ENCODE measurements at places on chromosomes 7 and 10.

- no peak for DNase-seq
These were observed 136.9 kb upstream of the CDK6 start for GRCh38 chr7:92973293-92973731.

DNA sequence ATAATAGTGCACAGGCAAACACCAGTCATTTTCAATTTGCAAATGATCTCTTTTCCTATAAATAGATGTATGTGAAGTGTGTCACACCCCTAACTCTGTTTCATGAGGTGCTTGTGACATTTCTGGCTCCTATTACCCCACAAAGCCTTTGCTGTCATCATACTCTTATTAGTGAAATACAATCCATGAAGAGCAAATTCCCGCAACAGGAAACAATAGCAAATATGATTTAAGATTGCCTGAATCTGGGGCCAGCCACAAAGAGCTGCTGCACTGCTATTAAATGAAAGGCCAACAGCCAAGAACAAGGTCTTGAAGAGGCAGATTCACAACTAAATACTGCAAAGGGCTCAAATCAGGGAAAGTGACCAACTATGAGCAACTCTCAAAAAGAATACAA lies 96.3 kb upstream of the CAV2 start:
- DNase-seq = peak; percentile 40

DNA sequence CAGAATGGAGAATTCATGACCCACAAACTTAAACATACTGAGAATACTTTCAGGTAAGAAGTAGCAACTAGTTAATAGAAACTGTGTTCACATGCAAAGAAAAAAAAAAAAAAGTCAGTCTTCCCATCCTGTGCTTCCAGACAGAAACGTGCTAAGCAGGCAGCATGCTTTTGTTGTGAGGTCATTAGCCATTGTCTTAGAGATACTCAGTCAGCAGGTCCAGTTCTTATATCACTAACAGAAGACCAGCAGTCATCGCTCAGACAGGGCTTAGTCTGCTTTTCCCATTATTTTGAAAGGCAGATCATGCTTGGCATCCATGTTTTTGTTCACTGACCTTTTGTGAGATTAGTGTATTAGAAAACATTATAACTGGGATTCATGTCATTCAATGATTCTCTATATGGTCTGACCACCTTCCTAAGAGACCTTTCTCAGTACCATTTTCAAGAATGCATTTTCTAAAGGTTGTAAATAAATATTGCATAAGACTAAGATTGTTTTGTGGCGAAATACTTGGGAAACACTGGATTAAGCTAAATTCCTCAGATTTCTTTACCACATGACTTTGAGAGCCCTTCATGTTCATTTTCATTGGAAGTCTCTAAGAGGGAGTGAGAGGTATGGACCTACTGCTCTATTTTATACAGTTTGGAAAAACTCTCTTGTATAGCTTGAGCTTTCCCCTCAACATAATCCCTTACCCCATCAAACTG lies 45.0 kb upstream of the AGBL3 start:
- DNase-seq = peak; percentile 95

GRCh38 chr7:89335490-89335889 lies 540.0 kb upstream of the TEX47 start:
- no peak for DNase-seq

GRCh38 chr7:25358926-25359325 lies 130.6 kb upstream of the NPVF start:
- DNase-seq = no peak

DNA sequence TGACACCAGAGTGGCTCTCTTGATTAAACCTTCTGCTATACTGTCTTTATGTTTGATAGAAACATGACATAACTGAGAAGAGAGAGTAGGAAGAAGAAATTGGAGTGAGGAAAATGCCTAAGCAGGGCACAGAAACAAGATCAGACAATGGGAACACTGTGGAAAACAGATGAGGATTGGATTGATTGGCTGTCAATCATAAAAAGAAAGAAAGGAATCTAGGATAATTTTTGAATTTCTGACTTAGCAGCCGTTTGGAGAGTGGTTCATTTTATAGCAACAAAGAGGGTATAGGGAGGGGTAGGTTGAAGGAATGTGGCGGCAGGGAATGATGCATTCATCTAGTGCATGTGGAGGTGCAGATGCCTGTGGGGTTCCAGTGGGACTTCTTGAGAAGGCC lies 7.8 kb downstream of the TEX47 start:
- DNase-seq = no peak

GRCh38 chr10:31288001-31288400 lies 31.0 kb upstream of the ZEB1 start:
- no peak for DNase-seq

GRCh38 chr7:50869108-50869725 lies 86.5 kb upstream of the GRB10 start:
- peak; percentile 90 for DNase-seq

- DNase-seq = peak; percentile 3
These were observed 9.8 kb downstream of the UCMA start for GRCh38 chr10:13224210-13224995.

GRCh38 chr10:86083664-86084175 lies 282.9 kb downstream of the GRID1 start:
- no peak for DNase-seq

- no peak for DNase-seq
These were observed 23.5 kb upstream of the PTN start for GRCh38 chr7:137366995-137367394.

GRCh38 chr10:124101351-124101750 lies 8.0 kb upstream of the CHST15 start:
- no peak for DNase-seq

- peak; percentile 23 for DNase-seq
These were observed 175.6 kb downstream of the SKIDA1 start for GRCh38 chr10:21349912-21350286.

- DNase-seq = no peak
These were observed 211.8 kb downstream of the SKAP2 start for GRCh38 chr7:26652401-26653100.

DNA sequence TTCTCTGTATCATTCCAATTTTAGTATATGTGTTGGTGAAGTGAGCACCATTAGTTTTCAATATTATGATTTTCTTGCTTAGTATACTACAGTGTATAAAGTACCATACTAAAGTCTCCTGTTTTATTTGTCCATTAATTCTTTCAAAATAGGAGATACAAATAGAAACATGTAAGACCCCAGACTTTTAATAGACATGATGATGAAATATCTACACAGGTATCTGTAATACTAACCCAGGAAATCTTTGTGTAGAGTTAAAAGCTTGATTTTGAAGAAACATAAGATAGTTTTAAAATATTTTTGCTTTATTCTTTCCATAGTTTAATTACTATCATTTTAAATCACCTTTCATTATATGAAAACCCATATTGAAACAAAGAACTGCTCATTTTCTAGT lies 133.8 kb upstream of the WNT16 start:
- DNase-seq = no peak

GRCh38 chr7:3969286-3969685 lies 668.2 kb downstream of the SDK1 start:
- no peak for DNase-seq

DNA sequence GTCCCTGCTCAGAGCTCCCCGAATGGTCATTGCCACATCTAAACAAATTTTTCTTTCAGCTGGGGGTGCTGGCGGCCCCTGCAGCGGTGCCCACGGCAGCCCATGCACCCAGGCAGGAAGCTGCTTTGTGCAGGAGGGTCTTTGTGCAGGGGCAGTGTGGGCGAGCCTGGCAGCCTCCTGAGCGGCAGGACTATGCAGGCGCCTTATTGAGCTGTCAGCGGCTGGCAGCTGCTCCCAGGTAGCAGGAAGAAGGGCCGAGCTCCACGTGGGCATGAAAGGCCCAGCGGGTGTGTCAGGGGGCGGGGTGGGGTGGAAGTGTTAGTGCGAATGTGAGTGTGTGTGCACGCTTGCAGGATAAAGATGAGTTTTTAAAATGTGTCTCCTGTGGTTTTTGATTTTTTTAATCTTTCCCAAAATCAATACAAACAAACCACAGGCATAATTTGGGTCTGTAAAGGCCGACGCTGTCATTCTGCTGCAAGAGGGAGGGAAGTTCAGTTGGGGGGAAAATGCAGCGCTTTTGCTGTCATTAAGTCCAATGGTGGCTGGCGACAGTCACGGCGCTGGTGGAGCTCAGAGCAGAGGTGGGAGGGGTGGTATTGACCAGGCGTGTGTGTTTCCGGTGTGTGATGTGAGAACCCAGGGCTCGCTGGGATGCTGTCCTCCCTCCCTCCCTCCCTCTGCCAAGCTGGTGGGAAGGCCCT lies 83.9 kb downstream of the LHPP start:
- no peak for DNase-seq

DNA sequence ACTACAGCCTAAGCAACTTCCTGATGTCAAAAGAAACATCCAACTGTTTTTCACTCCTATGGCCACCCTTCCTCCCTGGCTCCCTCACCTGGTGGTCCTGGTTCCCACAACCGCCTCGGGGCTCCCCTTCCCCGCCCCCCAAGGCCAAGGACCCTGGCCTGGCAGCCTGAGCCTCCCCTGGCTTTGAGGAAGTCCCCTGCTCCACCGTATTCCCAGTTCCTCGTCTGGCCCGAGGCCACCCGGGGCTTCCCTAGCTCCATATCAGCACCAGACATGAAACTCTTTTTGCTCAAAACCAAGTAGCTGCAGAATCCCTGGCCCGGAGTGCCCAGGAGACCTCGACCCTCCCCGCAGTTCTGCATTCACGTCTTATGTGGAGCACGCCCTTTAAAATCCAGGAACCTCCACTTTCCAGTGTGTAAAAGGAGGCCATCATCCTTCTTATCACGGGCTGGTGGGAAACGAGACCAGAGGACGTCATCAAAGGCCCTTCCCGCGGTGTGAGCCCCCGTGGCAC lies 82.9 kb downstream of the PRKAG2 start:
- no peak for DNase-seq

DNA sequence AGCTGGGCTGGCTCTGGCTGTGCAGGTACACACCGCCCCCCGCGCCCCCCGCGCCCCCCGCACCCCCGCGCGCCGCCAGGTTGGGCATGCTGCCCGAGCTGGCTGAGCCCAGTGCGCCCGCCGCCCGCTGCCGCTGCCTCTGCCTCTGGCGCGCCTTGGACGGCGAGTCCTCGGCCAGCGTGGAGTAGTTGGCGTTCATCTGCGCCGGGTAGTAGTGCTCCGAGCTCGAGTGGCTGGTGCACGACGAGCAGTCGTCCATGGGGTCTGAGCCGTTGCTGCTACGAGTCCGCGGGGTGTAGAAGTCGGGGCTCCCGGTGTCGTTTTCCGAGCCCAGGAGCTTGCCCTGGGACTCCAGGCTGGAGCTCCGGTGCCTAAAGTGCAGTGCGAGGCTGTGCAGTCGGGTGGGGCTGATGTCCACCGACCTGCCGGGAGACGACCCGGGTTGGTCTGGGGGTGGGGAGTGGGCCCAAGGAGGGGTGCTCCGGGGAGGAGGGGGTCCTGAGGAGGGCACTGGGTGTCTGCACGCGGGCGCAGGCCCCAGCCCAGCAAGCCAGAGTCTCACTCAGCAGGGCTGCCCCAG lies 70.4 kb downstream of the PRPF18 start:
- no peak for DNase-seq

DNA sequence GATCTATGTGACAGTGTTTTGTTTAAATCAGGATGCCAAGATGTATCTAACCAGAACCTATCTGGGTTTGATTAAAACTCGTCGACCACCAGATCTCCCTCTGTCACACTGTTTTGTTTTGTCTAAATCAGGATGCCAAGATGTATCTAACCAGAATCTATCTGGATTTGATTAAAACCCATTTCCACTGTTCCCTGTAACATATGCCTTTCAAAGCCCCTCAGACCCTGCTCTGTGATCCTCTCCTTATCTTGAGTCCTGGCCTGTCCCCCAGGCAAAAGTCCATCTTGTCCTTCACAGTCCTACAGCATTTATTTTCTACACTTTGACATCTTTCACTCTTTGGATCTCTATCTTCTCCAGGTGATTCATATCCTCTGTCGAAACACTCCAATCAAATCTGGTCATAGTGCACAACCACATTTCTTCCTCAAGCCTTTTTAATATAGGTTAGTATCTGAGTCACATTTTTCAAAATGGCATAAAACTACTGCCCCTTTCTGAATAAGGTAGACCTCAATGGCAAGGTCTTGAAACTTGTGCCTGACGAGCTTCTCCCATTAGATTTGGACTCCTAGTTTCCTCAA lies 32.5 kb downstream of the ERLIN1 start:
- no peak for DNase-seq

Data from fibroblast of pulmonary artery (primary cell).